GM13977 (cell line): ENCODE measurements at places on chromosomes 2 and 18.

DNA sequence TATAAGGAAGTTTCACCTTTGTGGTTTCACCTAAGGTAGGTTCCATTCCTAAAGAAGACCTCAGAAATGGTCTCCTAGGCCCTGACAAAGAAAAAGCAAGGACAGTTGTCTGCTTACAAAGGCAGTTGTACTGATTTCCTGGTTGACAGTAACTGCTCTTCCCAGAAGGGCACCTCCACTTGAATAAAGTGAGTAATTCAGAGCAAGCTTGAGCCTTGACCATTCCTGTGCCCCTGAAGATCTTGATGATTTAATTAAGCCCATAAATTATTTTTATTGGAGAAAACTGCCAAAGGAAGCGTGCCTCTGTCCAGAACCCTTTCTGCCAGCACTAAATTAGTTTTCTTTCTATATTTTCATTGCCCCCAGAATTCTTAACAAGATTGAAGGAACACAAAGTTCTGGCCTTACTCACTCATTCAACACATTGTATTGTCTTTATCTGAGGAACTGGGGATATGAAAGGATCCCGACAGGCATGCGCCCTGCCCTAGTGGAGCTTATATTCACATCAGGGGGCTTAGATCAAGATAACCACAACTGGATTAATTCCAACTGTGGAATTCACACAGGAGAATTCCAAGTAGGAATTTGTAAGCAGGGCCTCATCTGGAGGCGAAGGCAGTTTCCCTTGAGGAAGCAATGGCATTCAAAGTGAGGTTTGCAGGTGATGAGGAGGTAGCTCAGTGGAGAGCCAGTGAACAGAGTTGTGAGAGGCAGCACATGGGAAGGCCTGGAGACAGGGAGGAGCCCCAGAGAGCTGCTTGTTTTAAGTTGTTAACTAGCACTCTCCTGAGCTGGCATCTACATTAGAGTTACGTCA lies 21.2 kb downstream of the PTRHD1 start:
- no peak for DNase-seq

- no peak for DNase-seq
These were observed 3.5 kb upstream of the IL1B start for GRCh38 chr2:112840068-112840445.

GRCh38 chr2:238566001-238566645 lies 139.4 kb downstream of the ASB1 start:
- no peak for DNase-seq

DNA sequence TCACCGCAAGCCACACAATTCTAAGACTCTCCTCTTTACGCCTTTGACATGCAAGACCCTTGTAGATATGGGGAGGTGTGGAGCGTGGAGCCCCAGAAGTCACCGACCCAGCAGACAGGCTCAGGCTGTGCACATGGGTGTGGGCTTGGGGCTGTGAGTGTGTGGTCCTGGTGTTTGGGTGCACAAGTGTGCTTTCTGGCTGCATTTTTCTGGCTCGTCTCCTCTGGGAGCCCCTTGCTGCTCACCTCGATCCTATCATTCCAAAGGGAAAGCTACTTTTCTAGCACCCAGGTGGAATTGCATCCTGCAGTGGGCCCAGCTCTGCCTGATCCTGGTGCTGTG lies 143.0 kb downstream of the ACOXL start:
- DNase-seq: no peak

GRCh38 chr2:199144036-199144435 lies 313.7 kb downstream of the SATB2 start:
- no peak for DNase-seq

DNA sequence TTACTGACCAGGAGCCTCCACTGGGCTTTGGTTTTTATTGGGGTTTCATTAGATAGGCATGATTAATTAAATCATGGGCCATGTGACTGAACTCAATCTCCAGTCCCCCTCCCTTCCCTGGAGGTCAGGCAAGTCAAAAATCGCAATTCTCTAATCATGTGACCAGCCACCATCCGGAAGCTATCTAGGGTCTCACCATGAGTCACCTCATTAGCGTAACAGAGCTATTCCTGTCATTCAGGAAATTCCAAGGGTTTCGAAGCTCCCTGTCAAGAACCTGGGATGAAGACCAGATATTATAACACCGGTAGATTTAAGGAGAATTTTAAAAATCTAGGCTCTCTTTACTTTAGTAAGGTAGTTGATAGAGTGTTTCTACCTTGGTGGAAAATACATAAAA lies 180.3 kb upstream of the TCF4 start:
- no peak for DNase-seq
